NCI-H2107 (cell line): ENCODE measurements at places on chromosomes 11 and 22.

DNA sequence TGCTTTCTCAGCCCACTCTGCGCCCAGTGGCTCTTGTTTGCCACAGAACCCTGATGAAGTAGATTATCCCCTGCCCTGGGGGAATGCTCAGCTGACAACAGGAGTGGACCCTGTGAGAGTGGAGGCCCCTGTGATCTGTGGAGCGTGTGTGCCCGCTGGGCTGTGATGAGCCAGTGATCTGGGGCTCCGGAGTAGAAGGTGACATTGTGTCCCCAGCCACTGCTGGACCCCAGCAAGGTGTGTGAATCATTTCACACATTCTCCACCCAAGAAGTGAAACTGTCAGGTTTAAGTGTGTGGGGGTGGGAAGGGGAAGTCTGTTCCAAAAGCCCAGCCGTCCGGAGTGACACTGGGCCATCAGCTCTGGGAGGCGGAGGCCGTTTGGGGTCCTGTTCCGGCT, 33.1 kb upstream of the GRAMD4 start:
- no peak for DNase-seq

GRCh38 chr11:27443227-27443626, 29.4 kb downstream of the LGR4 start:
- DNase-seq, result no peak

GRCh38 chr11:12540075-12540680, 134.0 kb upstream of the TEAD1 start:
- no peak for DNase-seq

DNA sequence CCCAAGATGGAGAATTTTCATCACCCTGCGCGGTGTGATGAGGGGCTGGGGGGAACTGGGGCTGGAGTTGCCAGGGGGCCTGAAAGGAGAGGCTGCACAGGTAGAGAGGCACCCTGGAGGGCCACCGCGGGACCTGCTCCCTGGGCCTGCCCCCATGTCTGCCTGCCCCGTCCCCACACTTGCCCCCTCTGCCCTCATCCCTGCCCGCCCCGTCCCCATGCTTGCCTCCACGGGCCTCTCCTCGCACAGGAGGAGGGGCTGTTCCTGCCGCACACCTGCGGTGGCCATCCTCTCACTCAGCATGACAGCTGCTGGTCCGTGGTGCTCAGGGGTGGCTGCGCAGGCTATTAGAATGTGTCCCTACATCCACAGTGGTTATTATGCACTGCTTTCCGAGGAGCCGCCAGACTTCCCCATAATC, 43.5 kb downstream of the LINC01488 start:
- no peak for DNase-seq

- DNase-seq, result no peak
Measured at GRCh38 chr11:111933872-111934271, 3.3 kb upstream of the DIXDC1 start.

GRCh38 chr11:119361941-119362725, 15.6 kb upstream of the MFRP start:
- no peak for DNase-seq
